Stimulated activated CD4-positive, alpha-beta T cell treated with anti-CD3 and anti-CD28 coated beads, Interleukin-4, amount 100 ng/mL, for 1 hour (primary cell): ENCODE measurements at places on chromosomes 16 and 17.

DNA sequence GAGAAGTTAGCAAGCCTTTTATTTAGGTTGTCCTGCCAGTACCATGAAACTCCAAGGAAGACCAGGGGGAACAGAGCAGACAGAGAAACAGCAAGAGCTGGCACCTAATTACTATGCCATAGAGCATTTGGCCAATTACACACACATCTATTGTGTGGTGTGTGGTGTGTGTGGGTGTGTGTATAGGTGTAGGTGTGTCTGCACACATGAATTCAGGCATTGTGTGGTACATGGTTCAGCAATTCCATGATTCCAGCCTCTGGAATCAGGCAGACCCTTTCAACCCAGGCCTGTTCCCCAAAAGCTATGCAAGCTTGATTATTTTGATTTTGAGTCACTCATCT is 25.7 kb downstream of the IQCK start:
- DNase-seq, result no peak

DNA sequence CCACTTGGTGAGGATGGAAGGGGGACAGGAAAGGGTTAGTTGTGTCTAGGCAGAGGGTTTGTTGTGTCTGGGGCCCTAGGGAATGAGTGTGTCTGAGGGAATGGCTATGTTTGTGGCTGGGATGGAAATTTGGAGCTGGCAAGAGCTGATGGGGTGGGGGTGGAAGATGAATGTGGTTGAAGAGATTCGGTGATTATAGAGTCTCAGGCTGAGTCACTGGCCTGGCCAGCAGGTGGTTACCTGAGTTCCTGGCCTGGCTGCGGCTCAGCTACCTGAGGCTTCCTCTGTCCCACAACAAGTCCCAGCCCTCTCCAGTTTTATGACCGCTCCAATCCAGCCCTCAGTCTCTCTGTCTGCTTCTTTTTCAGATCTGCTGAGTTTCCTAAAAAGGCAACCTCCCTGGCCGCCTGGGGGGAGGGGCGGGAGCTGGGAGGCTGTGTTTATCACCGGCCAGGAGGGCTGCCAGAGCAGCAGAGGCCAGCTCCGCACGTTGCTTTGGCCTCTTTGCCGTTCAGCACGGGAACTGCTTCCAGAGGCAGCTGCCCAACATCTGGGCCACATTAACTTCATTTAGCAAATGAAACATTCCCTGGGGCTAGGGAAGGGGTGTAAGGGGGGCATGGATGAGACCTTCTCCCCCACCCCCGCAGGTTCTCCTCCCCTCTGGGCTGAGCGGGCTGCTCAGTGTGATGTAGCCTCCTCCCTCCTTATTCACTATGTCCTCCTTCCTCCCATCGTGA is 21.8 kb downstream of the ITGB3 start:
- no peak for DNase-seq

GRCh38 chr17:51029568-51030463 is 90.9 kb downstream of the SPAG9 start:
- no peak for DNase-seq

GRCh38 chr16:54405478-54405877 is 118.9 kb upstream of the IRX3 start:
- DNase-seq, result no peak

GRCh38 chr16:89706518-89707260 is 5.2 kb upstream of the SPATA2L start:
- DNase-seq, result no peak

GRCh38 chr17:27233776-27234175 is 60.1 kb upstream of the WSB1 start:
- no peak for DNase-seq

DNA sequence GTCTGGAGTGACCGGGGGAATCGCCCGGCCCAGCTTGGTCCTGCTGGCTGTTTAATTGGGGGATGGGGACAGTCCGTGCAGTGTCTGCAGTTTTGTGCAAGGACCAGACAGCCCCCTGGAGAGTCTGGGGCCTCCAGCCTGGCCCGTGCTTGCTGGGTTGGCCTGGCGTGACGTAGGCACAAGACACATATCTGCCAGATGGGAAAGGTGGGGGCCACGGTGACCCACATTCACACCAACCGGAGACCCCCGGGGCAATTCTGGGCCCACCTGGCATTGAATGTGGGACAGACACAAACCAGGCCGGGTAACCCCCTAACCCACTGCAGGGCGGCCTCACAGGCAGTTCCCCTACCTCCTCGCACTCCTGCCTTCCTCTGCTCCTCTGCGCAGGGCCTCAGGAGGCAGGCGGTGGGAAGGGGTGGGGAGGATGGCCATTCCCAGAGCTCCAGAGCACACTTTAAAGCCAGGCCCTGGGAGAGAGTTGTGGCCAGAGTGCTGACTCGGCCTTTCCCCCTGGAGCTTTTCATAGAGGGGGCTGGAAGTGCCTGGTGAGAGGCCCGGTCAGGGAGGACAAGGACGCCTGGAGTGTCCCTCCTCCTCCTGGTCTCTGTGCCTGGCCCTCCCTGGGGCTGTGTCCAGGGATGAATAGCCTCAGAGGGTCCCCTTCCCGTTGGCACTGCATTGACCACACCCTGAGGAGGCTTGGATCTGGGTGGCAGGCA is 1.5 kb downstream of the MRC2 start:
- DNase-seq, result no peak

DNA sequence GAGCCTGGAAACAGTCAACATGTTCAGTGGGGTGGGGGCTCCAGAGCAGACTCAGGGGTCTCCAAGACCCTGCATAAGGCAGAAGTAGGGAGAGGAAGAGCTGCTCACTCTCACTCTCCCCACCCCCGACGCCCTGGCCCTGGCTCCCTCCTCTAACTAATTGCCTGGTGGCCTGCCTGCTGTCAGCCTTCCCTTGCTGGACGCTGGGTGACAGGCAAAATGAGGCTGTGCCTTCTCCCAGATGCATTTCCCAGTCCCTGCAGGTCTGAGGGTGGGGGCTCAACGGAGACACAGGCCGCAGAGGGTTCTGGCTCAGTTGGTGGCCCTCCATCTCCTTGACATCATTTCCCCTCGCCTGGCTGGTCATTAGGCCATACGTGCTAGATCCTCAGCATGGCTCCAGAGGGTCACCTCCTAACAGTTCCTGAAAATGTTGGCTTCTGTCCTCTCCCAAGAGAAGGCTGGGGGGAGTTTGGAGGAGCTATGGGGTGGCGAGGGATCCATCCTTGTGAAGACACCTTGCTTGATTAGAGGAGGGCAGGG is 1.4 kb downstream of the FMNL1 start:
- no peak for DNase-seq

DNA sequence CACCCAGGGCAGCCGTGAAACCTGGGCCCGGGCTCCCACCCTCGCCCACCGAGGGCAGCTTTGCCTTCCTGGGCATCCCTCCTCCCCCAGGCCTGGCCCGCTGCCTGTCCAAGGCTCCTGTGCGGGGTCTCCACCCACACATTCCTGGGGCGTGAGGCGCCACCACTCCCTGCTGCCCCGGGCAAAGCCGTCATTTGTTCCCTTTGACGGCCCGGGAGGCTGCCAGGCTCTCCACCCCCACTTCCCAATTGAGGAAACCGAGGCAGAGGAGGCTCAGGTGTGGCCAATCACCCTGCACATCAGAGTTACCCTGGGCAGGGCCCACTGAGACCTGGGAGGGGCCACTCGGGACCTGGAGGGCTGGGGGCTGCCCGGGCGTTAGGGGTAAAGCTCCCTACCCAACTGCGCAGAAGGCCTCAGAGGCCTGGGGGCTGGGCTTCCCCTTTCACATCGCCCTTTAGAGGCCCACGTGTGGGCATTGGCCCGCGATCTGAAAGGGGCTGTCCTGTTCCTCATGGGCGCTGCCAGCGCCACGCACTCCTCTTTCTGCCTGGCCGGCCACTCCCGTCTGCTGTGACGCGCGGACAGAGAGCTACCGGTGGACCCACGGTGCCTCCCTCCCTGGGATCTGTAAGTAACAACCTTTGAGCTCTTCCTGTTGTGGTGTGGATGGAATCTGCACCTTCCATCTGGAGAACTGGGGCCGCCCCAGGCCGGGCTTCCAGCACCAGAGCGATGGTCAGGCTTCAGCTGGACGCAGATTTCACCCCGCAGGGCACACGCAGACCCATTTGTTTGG is at the start of gene MSLN:
MSLN (plus strand) TSS at position 190 of the 799 bp plus-strand sequence. CDS start 1,947 bp downstream, outside the sequence.
- DNase-seq, result no peak

- no peak for DNase-seq
Measured at GRCh38 chr17:38687286-38687685, 12.5 kb upstream of the EPOP start.

DNA sequence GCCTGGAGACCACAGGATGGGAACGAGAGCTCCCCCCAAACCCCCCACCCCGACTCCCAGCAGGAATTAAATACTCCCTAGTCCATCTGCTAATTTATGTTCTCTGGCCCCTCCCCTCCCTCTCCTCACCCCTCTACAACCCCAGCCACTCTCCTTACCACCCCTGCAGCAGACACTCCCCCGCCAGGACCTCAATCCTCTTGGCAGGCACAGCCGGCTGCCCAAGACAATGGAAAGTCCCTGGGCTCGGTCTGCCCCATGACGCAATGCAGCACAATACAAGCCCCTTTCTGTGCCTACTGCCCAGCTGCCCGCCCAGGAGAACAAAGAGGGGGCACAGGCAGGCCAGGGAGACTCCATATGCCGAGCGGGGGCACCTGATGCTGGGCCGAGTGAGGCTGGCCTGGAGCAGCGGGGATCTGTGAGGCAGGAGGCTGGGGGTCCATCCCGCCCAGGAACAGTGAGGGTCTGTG is 30.3 kb upstream of the CDC42EP4 start:
- DNase-seq, result no peak

GRCh38 chr16:49621241-49622083 is 234.4 kb downstream of the ZNF423 start:
- DNase-seq, result no peak

DNA sequence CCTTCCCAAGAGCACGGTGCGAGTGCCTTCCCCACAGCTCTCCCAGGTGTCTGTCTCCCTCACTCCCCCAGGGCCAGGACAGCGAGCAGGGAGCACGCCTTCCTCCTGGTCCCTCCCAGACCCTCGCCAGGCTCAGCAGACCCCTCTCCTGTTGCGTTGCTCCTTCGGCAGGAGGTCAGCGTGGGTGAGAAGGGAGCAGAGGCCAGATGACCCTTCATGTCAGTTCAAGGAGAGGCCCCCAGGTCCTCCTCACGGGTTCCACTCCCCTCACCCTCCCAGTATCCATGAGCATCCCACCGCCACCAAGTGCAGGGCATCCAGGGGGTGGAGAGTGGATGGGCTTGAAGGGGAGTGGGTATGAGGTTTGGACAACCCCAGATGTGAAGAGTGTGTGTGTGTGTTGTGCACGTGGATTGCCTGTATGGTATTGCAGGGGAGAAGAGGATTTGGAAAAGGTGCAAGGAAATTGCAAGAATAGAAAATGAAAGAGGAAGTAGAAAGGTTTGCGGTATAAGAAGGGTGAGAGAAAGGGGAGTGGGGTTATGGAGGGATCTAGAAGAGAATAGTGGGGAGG is 17.7 kb downstream of the SGCA start:
- DNase-seq, result no peak

DNA sequence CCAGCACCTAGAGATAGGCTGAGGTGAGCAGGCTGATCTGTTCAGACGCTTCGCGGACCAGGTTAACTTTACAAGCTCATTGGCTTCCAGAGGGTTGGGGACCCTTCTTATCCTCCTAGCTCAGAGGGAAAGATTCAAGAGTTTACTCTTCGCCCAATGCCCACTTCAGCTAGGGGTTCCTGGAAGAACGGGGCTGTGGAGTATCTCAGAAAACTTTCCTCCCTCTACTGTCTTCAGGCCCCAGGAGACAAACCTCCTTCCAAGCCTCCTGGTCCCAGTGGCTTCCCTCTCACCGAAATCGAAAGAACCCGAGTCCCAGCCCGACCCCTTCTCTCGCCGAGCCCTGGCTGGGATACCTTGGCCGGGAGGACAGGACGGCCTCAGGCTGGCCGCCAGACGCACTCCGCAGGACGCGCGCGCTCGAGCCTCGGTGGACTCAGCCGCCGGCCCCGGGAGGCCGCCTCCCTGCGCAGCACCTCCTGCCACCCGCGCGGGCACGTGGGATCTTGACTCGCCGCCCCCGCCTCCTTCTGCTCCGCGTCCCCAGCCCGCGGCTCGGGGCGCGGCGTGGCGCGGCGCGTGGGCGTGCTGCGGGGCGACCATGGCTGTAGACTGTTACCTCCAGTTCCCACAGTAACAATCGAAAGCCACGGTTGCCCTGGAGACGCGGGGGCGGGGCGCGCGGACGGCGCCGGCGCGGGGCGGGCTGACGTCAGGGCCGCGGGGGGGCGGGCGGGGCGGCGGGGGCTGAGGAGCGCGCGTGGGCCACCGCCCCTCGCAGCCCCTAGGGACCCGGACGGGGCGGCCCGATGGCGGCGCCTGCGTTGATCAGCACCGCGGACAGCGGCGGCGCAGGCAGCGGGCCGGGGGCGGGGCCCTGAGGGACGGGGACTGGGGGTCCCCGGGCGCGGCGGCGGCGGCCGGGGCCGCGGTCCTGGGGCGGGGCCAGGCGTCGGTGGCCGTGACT is 5.3 kb upstream of the HIC1 start:
- DNase-seq, result peak; percentile 91

DNA sequence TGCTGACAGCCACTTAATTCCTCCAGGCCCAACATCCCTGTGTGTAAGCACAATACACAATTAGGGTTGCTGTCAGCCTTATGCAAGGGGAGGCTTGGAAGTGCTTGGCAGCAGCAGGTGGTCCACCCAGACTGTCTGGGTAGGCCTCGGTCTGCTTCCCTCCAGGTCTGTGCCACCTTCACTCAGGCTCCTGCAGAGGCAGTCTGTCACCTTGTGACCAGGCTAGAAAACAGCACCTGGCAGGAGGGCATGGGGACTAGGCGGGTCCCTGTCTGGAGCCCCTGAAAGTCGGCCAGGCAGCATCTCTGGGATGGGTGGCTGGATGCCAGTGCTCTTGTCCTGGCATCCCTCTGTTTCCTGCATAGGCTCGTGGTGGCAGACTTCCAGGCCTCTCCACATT is 578.1 kb downstream of the KCNJ18 start:
- no peak for DNase-seq

- DNase-seq, result no peak
Measured at GRCh38 chr17:34437188-34437587, 74.2 kb upstream of the CCL1 start.

- DNase-seq, result peak; percentile 23
Measured at GRCh38 chr17:28725166-28725659, 820 bp downstream of the TLCD1 start.

DNA sequence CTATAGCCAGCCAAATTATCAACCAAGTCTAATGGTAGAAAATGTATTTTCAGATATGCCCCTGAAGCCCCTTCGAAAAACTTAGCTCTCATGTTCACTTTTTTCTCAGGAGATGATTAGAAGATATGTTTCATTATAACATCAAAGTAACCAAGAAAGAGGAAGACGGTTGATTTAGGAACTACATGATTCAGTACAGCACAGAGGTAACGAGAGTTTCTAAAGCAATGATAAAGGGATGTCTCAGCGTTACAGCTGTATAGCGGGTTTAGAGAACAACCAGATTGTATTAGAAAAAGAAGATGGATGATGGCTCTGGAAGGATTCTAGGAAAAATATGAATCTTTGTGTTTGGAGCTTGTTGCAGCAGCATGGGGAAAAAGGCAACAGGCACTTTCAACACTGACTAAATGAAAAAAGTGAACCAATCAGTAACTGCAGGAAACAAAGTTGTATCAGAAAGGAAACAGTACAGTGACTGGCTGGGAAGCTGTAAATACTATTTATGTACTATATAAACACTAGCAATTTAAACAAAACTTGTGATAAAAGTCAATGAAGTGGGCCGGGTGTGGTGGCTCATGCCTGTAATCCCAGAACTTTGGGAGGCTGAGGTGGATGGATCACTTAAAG is 21.5 kb downstream of the MBTD1 start:
- no peak for DNase-seq

GRCh38 chr16:56749672-56750491 is 20.0 kb downstream of the NUP93 start:
- DNase-seq, result no peak
